Activated CD8-positive, alpha-beta memory T cell treated with anti-CD3 and anti-CD28 coated beads for 24 hours (primary cell): ENCODE measurements at places on chromosomes 2 and 18.

DNA sequence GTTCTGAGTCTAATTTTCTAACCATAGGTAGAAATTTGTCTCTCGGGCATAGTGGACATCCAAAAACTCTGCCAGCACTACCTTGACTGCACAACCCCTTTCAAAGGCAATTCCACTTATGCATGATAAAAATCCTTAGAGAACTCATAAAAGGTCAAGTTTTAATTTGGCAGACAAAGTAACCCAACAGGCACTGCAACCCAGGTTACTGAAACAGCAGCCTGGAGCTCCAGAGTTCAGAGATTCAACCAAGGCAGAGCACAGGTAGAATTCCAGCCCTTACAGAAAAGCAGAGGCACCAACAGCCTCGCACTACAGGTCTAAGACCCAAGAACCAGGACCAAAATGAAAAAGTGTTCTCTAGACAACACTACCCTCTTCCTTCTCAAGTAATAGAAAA, 1.8 kb downstream of the DTNB start:
- no peak for DNase-seq

DNA sequence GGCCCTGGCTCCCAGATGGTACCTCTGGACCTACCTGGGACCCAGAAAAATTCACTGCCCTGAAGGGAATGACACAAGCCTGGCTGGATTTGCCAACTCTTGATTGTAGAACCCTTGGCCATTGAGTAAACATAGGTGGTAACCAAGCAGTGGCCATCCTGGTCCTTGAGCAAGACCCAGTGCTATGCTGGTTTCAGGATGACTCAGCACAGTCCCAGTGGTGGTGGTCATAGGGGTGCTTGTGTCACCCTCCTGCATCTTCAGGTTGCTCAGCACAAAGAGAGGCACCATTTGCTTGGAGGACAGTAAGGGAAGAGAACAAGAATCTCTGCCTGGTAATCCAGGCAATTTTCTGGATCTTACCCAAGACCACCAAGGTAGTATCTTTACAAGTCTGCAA, 52.9 kb downstream of the UPP2 start:
- no peak for DNase-seq

DNA sequence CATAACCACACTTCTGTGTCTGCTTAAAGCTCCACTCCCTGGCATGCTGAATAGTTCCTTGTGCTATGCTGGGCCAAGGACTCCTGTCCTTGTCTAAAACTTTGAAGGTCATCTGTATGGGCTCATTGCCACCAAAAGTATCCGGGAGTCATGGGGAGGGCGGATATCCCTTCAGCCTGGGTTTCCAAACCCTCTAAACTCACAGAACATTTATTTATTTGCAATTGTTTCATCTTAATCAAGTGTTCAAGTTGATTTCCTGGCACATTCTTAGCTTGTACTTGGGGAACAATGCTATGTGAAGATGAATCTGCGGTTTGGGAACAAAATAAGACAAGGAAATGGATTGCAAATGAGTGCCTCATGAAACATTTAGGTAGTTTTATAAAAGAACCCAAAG, 1.8 kb downstream of the NOSTRIN start:
- no peak for DNase-seq

DNA sequence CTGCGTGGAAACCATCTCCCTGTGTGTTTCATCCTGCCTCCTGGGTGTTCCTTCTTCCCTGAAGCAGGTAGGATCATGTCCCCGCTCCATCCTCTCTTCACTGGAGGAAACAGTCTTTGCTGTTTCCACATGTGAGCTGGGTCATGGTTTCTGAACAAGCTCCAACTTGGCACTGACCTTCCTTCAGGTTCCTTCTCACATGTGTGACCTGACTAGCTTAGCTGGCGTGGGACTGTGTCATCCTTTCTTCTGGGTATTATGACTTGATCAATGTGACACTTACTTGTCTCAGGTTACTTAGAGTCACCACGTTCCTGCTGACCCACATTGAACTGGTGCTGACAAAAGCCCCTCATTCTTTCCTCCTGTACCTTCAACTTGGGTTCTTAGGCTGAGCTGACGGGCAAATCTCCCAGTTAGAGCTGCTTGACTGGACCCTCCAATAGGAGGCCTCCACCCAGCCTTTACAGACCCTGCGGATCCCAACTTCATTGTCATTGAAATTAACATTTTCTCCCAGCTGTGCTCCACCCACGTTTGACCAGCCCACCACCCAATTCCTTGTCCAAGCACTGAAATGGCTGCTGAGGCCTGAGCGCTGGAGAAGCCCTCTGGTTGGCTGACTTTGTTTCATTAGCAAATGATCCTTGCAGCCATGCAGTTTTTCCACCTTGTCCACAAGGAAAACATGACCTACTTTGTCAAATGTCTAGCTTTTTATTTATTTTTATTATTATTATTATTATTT, 128.1 kb downstream of the DDX1 start:
- DNase-seq, result no peak
